ENCODE measurements at places on chromosomes 6 and 20.
A peak's percentile ranks its signal among the peaks of the same experiment; 100 is the strongest.

DNA sequence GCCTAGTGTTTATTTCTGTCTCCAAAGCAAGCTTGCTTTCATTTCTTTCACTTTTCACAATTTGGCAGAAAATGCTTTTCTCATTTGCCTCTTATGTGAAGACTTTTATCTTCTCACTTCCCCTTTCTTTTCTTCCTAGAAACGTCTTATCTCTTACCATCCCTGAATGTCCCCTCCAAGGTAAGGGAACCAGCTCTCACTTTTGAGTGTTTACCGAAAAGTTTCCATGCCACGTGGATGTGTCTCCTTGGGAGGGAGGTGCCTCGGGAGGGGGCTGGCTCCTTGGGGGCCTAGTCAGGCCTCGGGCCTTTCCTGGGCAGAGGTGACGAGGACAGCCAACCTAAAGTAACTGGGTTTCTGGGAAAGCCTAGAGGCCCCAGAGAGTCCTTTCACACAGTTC, 127.4 kb downstream of the CD24 start:
- no peak for DNase-seq

- DNase-seq, result no peak
These were observed 26.8 kb downstream of the PAQR8 start for GRCh38 chr6:52388790-52389189.

- no peak for DNase-seq
These were observed 32.5 kb upstream of the NKX2-2 start for GRCh38 chr20:21546355-21546754.

GRCh38 chr6:106184629-106185028, 98.5 kb downstream of the PRDM1 start:
- DNase-seq, result no peak

DNA sequence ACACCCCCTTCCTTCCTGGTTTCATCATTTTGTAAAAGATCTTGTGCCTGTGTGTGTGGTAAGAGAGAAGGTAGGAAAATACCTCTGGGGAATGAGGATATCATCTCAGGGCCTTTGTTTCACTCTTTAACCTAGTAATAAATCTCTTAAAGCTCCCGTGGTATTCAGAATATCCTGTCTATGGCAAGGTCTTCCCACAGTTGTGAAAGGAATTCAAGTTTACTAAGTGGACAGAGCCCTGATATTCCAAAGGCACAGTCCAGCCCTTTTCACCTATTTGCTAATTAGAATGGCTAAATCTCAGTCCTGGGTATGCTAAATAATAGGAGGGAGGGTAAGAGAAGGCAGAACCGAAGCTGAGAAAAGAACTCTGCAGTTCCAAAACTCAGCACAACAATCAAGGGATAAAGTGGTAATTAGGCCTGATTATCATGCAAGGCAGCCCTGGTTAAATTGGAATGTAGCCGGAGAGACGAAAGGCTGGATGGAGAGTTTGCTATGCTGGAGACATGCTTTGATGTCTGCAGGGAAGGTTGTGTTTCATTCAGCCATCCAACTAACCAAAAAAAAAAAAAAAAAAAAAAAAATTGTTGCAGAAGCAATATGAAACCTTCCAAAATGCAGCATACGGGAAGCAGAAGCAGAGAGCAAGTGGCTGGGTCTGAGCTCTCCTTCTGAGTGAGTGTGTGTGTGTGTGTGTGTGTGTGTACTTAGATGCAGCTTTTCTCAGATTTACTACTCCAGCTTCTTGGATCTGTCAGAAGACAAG, 28.5 kb upstream of the PIM1 start:
- DNase-seq, result no peak

DNA sequence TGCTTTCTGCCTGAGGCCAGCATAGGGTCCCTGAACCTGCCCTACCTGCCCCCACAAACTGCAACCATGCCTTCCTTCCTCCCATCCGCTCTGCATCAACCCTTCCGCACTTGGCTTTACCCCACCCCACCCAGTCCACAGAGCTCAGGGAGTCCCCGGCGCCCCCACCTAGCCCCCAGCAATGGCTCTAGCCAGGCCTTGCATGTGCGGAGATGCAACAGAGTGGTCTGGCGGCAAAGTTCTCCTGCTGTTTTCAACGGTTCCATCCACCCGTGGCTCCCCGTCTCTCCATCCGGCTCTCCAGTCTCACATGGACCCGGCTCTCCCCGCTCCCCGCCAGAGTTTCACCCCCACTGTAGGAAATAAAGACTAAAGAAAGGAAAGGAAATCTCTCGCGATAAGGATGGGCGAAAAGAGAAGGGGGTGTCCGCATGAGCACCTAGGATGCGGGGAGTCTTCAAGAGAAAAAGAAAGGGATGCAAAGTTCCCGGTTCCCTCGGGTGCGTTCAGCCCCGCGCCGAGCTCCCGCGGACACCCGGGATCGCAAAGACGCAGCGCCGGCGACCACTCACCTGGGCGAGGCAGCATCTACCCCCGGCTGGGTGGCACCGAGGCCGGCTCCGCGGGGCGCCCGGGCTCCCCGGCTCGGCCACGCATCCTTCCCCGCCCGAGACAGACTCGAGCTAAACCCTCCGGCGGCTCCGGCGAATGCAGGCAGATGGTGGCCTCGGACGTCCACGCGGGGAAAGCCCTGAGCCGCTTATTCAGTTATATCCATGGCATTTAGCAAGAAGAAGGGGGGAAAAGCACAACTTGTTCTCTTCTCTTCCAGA, 579 bp downstream of the LRFN2 start:
- DNase-seq, result no peak

DNA sequence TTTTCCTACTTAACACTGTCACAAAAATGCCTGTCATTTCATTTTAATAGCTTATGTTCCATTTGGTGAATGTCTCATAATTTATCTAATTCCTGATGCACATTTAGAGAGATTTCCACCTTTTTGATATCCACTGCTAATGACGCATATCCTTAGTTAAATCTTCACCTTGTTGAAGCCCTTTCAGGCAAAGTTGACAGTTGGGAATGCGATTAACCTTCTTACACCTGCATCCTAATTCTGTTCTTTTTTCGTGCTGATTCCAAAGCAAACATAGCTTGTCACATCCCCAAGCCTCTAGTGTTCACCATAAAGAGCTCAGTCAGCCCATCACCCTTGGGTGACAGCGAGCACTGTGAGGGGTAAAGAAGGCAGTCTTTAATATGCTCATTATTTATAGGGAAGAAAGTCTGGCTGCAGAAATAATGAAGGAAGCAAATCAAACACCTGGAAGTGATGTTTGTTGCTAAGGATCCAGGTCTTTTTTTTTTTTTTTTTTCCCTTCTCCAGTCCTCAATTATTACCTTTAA, 205.6 kb downstream of the DTNBP1 start:
- no peak for DNase-seq

DNA sequence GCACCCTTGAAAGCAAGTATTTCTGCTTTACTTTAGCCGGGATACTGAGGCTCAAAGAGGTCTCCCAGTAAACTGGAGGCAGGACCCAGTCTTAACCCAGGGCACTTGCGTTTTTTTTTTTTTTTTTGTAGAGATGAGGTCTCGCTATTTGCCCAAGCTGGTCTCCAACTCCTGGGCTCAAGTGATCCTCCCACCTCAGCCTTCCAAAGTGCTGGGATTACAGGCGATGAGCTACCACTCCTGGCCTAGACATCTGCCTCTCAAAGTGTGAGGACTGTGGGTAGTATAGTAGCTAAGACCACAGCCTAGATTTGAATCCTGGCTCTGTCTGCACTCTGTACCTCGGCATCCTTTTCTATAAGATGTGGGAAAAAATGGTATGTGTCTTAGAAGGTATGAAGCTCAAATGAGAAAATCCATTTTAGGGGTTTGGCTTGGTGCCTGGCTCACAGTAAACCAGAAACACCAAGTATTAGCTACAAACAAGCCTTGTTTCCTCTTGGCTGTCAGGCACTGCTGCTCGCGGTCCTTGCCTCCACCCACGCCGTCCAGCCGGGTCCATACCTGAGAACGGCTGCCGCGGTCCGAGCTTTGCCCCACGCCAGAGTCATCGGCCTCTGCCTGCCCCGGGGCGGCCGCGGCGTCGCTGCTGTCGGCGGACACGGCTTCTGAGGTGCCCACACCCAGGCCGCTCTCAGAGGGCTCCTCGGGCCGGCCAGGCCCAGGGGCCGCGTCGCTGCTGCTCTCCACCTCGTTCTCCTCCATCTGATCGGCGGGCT, 1.2 kb downstream of the ZNF335 start:
- DNase-seq, result no peak

GRCh38 chr6:136439514-136440190, 110.6 kb downstream of the MAP7 start:
- no peak for DNase-seq

- DNase-seq, result no peak
These were observed 59.8 kb downstream of the IGF2R start for GRCh38 chr6:160028487-160029275.

DNA sequence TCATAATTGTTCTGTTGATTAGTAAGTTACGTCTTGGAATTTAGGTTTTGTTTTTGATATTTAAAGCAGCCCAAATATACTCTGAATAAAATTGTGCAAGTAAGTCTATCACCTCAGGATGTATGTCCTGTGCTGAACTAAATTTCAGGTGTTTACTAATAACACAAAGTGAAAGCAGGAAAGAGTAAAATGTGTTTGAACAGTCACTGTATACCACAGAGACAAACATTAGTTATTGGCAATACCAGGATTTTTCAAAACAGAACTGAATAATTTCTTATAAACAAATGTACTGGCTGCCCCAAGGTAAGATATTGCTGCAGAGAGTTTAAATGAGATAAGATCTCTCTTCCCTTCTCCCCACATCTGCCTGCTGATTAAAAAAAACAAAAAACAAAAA, 404.7 kb upstream of the RUNX2 start:
- no peak for DNase-seq

- peak; percentile 8 for DNase-seq
These were observed 26.0 kb downstream of the PTGIS start for GRCh38 chr20:49541733-49542513.

DNA sequence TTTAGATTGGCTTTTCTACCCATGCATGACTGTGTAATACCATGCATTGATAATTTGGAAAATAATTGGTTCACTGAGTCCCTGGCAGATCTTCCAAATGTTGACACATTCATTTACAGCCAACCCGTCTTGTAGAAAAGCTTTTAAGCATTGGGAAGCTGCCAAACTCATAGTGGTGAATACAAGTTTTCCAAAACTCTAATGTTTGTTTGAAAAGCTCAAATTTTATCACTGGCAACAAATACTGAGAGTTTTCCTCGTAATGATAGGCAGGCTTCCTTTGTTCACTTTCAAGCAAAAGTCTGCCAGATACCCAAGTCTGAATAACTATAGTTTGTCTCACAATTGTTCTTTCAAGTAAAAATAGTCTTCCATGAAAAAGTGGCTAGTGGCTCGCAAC, 143.0 kb downstream of the FIG4 start:
- DNase-seq, result no peak

DNA sequence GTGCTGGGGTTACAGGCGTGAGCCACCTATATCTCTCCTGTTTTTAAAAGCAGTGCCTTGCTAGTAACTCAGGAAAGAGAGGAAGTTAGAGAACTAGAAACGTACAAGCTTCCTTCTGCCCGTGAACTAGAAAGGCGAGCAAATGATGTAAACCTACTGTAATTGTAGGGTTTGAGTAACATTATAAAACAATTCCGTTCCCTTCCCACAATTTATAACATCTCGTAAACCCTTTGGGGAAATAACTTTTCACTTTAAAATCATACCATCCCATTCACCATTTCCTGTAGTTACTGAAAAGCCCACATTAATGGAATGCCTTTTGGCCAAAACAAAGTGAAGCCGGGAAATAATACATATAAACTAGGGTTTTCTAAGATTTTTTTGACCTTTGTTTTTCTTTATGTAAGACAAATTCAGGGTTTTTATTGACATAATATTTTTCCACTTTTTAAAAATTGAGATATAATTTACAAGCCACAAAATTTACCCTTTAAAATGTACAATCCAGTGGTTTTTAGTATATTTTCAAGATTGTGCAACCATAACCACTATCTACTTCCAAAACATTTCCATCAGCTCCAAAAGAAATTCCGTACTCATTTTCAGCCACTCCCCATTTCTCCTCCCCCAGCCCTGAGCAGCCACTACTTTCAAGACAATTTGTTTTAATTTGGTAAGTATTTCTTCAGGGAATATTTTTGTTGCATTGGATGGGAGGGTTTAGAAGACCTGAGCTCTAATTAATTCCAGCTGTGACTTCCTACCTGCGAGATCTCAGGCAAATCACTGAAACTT, 175.1 kb upstream of the PDE10A start:
- DNase-seq, result no peak

DNA sequence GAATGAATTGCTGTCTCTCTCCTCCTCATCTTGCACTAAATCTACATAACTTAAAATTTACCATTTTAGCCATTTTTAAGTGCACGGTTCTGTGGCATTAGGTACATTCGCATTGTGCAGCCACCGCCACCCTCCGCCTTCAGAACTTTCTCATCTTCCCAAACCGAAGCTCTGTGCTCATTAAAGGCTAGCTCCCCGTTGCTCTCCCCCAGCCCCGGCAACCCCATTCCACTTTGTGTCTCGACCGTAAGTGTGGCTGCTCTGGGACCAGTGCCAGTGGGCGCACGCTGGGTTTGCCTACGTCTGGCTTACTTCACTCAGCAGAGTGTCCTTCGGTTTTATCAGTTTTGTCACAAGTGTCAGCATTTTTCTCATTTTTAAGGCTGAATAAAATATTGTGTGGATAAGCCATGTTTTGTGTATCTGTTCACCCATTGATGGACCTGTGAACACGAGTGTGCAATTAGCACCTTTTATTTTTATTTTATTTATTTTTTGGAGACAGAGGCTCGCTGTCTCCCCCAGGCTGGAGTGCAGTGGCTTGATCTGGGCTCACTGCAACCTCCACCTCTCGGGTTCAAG, 16.8 kb downstream of the SLC17A9 start:
- no peak for DNase-seq

DNA sequence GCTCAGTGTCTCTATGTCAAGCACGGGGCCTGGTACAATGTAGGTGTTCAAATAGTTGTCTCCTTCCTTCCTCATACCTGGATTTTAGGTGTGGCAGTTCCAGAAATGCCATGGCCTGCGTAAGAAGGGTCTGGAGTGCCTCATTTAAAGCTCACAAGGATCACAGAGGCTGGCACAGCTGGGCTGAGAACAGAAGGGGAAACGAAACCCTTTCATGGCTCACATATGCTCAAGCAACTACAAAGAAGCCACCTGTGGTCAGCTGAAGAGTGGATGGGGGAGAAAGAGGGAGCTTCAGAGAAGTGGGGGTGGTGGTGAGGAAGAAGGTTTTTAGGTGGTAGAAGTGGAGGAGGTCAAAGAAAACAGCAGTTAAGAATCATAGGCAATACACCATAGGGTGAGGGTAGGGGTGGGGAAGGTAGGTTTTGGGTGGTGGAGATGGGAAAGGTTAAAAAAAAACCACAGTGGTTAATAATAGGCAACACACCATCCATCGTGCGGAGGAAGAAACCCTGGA, 17.0 kb upstream of the TOP1 start:
- DNase-seq, result no peak

All from NCI-H187 treated with DMSO at 0.1 percent for 48 hours (cell line).